ENCODE measurements at places on chromosomes 13 and 19.

DNA sequence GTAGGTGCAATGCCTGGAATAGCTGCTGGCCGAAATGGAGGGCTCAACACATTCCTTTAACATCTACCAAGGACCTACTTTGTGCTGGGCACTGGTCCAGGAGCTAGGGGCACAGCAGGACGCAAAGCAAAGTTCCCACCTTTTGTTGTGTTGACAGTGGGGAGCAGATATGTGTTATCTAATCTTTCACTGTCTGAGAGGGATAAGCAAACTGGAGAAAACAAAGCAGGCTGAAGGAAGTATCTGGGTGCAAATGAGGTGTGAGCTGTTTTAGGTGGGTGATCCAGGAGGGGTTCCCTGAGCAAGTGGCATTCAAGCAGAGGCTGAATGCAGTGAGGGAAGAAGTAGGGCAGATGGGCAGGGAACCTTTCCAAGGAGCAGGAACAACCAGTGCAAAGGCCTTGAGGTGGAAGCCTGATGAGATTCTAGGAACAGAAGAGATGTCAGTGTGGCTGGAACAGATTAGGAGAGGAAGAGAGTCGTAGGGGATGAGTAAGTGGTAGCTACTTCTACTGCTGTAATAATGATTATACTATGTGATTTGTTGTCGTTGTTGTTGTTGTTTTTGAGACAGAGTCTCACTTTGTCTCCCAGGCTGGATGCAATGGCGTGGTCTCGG, 2.2 kb upstream of the PLAUR start:
- DNase-seq, result no peak
- peaks cover 42% of the 10 kb centered on the region for H3K4me1 ChIP-seq
- H3K27me3 ChIP-seq, result no peaks in the 10 kb centered on the region
- H3K27ac ChIP-seq, result no peak overlapping the region
- H3K36me3 ChIP-seq, result no peaks in the 10 kb centered on the region

- H3K4me3 ChIP-seq, result no peak overlapping the region
- no peaks in the 10 kb centered on the region for H3K4me1 ChIP-seq
- H3K27me3 ChIP-seq, result peaks cover 38% of the 10 kb centered on the region
Measured at GRCh38 chr13:112174476-112175110, 107.6 kb downstream of the SOX1 start.

DNA sequence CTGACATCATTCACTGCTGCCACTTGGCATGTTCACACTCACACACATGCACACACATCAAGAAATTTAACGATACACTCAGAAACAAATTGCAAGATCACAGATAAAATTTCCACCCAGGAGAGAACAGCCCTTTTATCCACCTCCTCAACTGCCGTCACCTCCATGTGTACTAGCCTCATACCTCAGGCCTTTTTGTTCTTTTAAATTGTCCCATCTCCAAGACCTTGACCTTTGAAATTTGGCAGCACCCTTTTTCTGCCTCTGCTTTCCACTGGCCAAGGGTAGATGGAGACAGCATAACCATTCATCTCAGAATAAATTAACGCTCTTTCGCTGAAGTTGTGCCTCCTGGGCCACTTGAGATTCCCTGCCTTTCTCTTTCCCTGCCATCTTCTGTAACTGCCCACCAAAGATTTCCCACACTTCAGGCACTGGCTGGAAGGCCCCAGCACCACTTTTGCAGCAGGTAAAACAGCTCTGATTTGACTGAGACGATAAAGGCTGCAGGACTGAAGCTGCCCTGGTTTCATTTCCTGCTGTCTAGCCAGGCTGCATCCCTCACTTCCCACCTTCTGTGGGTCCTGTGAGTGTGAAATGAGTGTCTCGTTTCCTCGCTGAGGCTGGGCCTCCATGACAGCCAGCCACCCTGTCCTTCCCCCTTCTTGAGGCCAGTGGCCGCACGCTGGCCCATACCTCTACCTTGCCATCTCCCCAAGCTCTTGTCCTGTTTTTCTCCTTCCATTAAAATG, 39.3 kb downstream of the MBNL2 start:
- H3K27ac ChIP-seq, result peak overlapping the region; percentile 25
- H3K36me3 ChIP-seq, result no peaks in the 10 kb centered on the region
- H3K4me1 ChIP-seq, result peaks cover 17% of the 10 kb centered on the region
- H3K27me3 ChIP-seq, result no peaks in the 10 kb centered on the region

- H3K4me1 ChIP-seq, result no peaks in the 10 kb centered on the region
- H3K27me3 ChIP-seq, result no peaks in the 10 kb centered on the region
- H3K36me3 ChIP-seq, result no peaks in the 10 kb centered on the region
- DNase-seq, result no peak
- peak overlapping the region; percentile 68 for H3K4me3 ChIP-seq
- no peak overlapping the region for H3K27ac ChIP-seq
Measured at GRCh38 chr13:101417043-101417406, 717 bp upstream of the NALCN start.

GRCh38 chr19:13089857-13090507, 12.7 kb downstream of the LYL1 start:
- no peak overlapping the region for H3K4me3 ChIP-seq
- H3K27me3 ChIP-seq, result no peaks in the 10 kb centered on the region
- no peak for DNase-seq
- H3K27ac ChIP-seq, result peak overlapping the region; percentile 42
- H3K4me1 ChIP-seq, result peaks cover 36% of the 10 kb centered on the region

DNA sequence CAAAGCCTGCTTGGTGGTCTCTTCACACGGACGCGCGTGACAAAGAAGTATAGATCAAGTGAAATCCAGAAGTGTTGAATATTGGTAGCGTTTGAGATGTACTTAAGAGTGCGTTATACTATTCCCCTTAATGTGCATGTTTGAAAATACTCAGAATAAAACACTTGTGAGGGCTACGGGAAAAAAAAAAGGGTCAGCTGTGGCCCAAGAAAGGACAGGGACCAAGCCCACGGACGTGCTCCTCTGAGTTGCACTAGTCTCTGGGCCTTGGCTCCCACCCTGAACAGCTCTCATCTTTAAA, 622 bp upstream of the RBM42 start:
- no peaks in the 10 kb centered on the region for H3K27me3 ChIP-seq
- peaks cover 28% of the 10 kb centered on the region for H3K36me3 ChIP-seq
- peaks cover 14% of the 10 kb centered on the region for H3K4me1 ChIP-seq
- no peak for DNase-seq

DNA sequence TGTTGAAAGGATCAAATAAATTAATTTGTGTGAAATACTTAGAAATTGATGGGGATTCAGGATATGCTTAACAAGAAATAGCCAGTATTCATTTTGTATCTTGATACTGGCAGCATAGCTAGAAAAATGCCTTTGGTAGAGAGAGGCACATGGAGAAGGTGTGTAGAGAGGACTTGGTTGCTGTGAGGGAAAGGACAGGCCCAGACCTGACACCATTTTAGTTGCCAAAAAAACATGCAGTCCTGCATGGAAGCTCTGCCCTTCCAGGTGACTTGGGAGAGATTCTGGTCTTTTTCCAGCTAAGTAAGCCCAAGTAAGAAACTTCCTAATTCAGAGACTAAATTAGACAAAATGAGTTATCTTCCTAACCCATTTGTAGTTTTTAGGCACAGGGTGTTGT, 335.0 kb downstream of the RFC3 start:
- H3K27ac ChIP-seq, result no peak overlapping the region
- no peaks in the 10 kb centered on the region for H3K27me3 ChIP-seq
- H3K4me1 ChIP-seq, result peaks cover 9% of the 10 kb centered on the region
- no peak overlapping the region for H3K4me3 ChIP-seq

GRCh38 chr19:30023330-30023729, 81.3 kb downstream of the URI1 start:
- no peaks in the 10 kb centered on the region for H3K4me1 ChIP-seq
- H3K36me3 ChIP-seq, result no peaks in the 10 kb centered on the region

- no peaks in the 10 kb centered on the region for H3K27me3 ChIP-seq
- H3K4me1 ChIP-seq, result peaks cover 37% of the 10 kb centered on the region
- H3K36me3 ChIP-seq, result no peaks in the 10 kb centered on the region
- H3K4me3 ChIP-seq, result no peak overlapping the region
Measured at GRCh38 chr13:79382545-79383275, 23.3 kb downstream of the RBM26 start.

- no peaks in the 10 kb centered on the region for H3K36me3 ChIP-seq
- DNase-seq, result no peak
- H3K27me3 ChIP-seq, result no peaks in the 10 kb centered on the region
- H3K27ac ChIP-seq, result peak overlapping the region; percentile 99
- H3K4me1 ChIP-seq, result peaks cover 10% of the 10 kb centered on the region
Measured at GRCh38 chr19:38337360-38337653, 1.7 kb downstream of the CATSPERG start.

DNA sequence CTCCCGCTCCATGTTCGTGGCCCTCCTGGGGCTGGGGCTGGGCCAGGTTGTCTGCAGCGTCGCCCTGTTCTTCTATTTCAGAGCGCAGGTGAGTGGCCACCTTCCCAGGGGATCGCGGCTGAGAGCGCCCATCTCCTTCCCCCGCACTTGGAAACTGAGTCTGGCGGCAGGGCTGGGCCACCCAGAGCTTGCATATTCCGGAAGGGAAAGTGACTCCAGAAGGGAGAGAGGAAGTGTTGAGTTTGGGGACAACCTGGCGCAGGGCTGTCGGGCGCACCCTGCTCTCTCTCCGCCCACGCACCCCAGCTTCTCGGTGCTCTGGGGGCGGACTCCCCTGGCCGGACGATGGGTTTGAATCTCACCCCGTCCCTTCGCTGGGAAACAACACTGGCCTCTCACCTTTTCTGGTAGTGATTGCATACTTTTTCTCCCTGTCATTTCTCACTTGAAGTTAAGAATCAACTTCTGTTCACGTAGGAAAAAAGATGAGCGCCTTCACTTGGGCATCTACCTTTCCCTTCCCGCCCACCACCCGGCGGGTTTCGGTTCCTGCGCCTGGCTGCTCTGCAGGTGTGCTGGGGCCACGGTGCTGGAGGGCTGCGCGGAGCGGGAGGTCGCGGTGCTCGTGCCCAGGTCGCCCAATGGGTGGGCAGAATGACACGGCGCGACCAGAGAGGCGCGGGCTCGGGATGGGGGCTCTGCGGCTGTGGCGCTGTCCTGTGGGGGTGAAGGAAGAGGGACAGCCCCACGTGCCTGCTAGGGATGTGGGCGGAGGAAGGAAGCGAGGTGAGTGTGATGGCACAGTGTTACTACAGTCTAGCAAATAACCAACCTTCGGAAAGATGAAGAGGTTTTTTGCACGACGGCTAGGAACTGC, 721 bp downstream of the TNFSF11 start:
- H3K36me3 ChIP-seq, result no peaks in the 10 kb centered on the region
- H3K27me3 ChIP-seq, result peaks cover 89% of the 10 kb centered on the region
- peaks cover 8% of the 10 kb centered on the region for H3K4me1 ChIP-seq

GRCh38 chr19:30450100-30450499, 77.9 kb downstream of the ZNF536 start:
- no peaks in the 10 kb centered on the region for H3K36me3 ChIP-seq
- peak overlapping the region; percentile 8 for H3K4me3 ChIP-seq
- H3K27ac ChIP-seq, result no peak overlapping the region
- DNase-seq, result no peak
- H3K27me3 ChIP-seq, result no peaks in the 10 kb centered on the region

DNA sequence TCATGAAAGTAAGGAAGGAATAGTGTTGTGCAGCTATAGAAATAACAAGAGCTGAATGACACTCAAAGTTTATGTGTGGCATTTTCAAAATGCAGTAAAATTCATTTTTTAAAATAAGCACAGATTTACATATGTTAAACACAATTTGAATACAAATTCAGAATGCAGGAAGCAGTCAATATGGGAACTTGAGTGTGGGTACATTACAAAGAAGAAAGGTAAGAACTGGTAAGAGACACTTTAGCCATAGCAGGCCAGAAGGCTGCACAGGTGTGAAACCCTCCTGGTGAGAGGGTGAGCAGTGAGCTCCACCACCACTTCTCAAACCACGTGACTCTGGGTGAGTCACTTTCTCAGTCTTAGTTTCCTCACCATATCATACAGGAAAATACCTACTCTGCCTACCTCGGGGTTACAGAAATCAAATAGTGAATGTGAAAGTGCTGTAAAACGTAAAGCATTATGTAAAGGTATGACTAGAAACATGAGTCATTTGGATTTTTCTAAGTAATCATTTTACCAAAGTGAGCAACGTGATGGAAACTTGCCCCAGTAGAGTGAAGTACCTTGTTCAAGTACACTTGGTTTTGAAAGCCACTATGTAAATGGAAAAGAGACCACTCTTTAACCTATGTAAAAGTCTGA, 40.5 kb downstream of the USP12 start:
- no peak for DNase-seq
- H3K4me3 ChIP-seq, result no peak overlapping the region
- H3K27ac ChIP-seq, result peak overlapping the region; percentile 6
- H3K4me1 ChIP-seq, result peaks cover 36% of the 10 kb centered on the region
- no peaks in the 10 kb centered on the region for H3K27me3 ChIP-seq
- H3K36me3 ChIP-seq, result no peaks in the 10 kb centered on the region

DNA sequence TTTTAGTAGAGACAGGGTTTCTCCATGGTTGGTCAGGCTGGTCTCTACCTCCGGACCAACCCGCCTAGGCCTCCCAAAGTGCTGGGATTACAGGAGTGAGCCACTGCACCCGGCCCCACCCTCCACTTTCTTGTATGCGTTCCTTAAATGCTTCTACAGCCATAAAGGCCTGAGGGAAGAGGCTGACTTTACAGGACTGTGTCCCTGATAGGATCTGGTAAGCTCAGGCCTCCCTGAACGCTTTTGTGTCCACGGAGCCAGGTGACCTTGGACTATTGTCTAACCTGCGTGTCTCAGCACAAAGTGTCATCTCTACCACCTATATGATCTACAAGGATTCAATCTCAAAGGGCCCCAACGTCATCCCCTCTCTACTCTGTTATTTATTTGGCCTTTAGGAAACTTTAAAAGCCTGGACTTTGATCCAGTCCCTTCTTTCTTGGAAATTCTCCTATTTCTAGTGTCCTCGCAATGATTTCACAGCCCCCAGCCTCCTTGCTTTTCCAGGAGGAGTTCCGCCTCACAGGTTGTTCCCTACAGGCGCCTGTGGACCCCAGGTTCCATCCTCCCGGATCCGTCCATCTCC, 701 bp downstream of the ZNF552 start:
- H3K27ac ChIP-seq, result peak overlapping the region; percentile 91
- DNase-seq, result no peak
- peak overlapping the region; percentile 73 for H3K4me3 ChIP-seq
- peaks cover 37% of the 10 kb centered on the region for H3K36me3 ChIP-seq
- H3K27me3 ChIP-seq, result no peaks in the 10 kb centered on the region

- no peaks in the 10 kb centered on the region for H3K4me1 ChIP-seq
- no peak for DNase-seq
Measured at GRCh38 chr13:50156140-50156539, 140.9 kb downstream of the KCNRG start.

DNA sequence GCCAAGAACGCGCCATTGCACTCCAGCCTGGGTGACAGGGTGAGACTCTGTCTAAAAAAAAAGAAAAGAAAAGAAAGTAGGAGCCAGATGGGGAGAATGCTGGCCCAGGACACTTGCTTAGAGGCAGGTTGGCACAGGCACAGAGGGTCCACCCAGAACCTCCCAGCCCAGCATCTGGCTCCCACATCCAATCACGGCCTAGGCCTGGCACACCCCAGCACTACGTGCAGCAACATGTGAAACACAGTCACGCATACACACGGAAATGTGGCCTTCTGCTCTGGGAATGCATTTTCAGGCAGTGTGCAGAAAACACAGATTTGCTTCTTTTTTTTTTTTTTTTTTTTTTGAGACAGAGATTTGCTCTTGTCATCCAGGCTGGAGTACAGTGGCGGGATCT, 20.9 kb upstream of the FOSB start:
- peak overlapping the region; percentile 89 for H3K27ac ChIP-seq
- H3K4me3 ChIP-seq, result no peak overlapping the region
- H3K36me3 ChIP-seq, result no peaks in the 10 kb centered on the region
- no peaks in the 10 kb centered on the region for H3K27me3 ChIP-seq
- DNase-seq, result no peak

GRCh38 chr13:52450012-52450792, at the start of gene VPS36:
VPS36 (minus strand) TSS chr13:52450634; CDS start chr13:52450594, 40 bp downstream.
- H3K27me3 ChIP-seq, result no peaks in the 10 kb centered on the region
- peak; percentile 67 for DNase-seq
- H3K4me3 ChIP-seq, result peak within 1 kb of the TSS; percentile 85
- peak within 1 kb of the TSS; percentile 99 for H3K27ac ChIP-seq
- H3K36me3 ChIP-seq, result peaks cover 2% of the 10 kb centered on the region
